Activated CD4-positive, alpha-beta T cell treated with anti-CD3 and anti-CD28 coated beads for 36 hours (primary cell): ENCODE measurements at places on chromosomes 3 and 15.

GRCh38 chr3:85524104-85524503 is 565.3 kb downstream of the CADM2 start:
- no peak overlapping the region for H3K4me3 ChIP-seq
- no peaks in the 10 kb centered on the region for H3K27me3 ChIP-seq
- no peak for DNase-seq
- H3K36me3 ChIP-seq = no peaks in the 10 kb centered on the region
- H3K27ac ChIP-seq = no peak overlapping the region

GRCh38 chr15:31235311-31236183 is 91.1 kb upstream of the KLF13 start:
- H3K4me1 ChIP-seq = peaks cover 13% of the 10 kb centered on the region
- DNase-seq = no peak

- H3K36me3 ChIP-seq = peaks cover 3% of the 10 kb centered on the region
- peaks cover 31% of the 10 kb centered on the region for H3K4me1 ChIP-seq
- no peak for DNase-seq
- no peaks in the 10 kb centered on the region for H3K27me3 ChIP-seq
Observed at GRCh38 chr3:143280984-143281383, 161.4 kb downstream of the CHST2 start.

- no peaks in the 10 kb centered on the region for H3K36me3 ChIP-seq
- H3K27me3 ChIP-seq = no peaks in the 10 kb centered on the region
- no peak for DNase-seq
- H3K4me1 ChIP-seq = no peaks in the 10 kb centered on the region
Observed at GRCh38 chr3:109994853-109995252, 657.5 kb upstream of the DPPA4 start.

GRCh38 chr3:182644790-182645433 is 148.4 kb upstream of the ATP11B start:
- no peak overlapping the region for H3K27ac ChIP-seq
- DNase-seq = peak; percentile 70
- H3K4me1 ChIP-seq = peaks cover 7% of the 10 kb centered on the region
- H3K27me3 ChIP-seq = peaks cover 22% of the 10 kb centered on the region
- H3K4me3 ChIP-seq = no peak overlapping the region
- no peaks in the 10 kb centered on the region for H3K36me3 ChIP-seq

- H3K4me1 ChIP-seq = no peaks in the 10 kb centered on the region
- no peaks in the 10 kb centered on the region for H3K36me3 ChIP-seq
- no peaks in the 10 kb centered on the region for H3K27me3 ChIP-seq
- DNase-seq = no peak
- no peak overlapping the region for H3K27ac ChIP-seq
Observed at GRCh38 chr3:17833786-17834559, 91.5 kb upstream of the TBC1D5 start.

- no peak overlapping the region for H3K27ac ChIP-seq
- DNase-seq = no peak
- H3K4me3 ChIP-seq = no peak overlapping the region
- H3K27me3 ChIP-seq = peaks cover 2% of the 10 kb centered on the region
Observed at GRCh38 chr3:120587332-120587975, 8.7 kb upstream of the NDUFB4 start.
